NCI-H1048 (cell line): ENCODE measurements at places on chromosomes 12 and 14.

- peak; percentile 46 for DNase-seq
These were observed 111.7 kb downstream of the KITLG start for GRCh38 chr12:88468581-88468980.

DNA sequence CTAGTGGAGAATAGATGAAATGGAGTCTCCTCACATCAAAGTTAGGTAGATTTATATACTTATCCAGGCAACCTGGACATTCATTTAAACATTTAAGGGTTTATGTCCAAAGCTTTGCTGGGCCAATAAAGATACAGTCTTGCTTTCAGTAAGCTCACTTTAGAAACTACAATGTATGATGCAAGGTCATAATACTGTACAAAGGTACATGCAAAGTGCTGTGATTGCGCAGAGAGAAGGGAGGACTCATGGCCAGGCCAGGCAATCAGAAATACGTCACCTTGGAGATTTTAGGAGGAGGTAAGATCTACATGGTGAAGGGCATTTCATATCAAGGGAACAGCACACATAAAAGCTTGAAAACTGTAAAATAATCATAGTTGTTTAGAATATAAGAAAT lies 113.6 kb downstream of the FGD4 start:
- no peak for DNase-seq

DNA sequence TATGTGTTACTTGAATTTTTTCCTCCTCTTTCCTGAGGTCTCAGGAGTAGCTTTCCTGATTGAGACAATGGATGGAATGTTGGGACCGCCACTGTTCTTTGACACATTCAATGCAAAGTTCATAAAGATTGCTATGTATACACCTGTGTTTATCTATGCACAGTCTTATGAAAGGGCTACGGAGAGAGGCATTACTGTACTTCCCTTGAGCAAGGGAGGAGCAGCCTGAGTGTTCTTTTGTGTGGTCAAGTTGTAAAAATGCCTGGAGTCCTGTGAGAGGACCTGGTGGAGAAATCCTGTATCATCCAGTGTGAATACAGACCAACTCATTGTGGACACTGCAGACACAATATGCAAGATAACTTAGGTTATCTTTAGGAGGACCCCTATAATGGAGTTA lies 1.2 kb downstream of the SRGAP1 start:
- no peak for DNase-seq

DNA sequence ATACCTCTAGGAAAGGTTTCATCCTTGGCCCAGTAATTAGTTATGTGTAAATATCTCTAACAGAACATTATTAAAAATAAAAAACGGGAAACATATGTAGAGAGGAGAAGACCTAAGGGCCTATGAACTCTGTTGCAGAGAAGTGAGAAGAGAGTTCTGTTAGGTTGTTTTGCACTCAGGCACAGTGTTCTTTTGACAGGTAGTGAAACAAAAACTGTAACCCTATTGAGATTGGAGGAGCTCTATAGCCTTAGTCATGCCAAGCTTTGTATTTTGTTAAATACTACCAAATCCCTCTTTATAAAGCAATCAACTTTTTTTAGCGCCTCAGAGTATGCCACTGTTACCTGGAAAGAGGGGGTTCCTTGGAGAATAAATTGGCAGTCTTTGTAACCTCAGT lies 77.6 kb downstream of the CNTN1 start:
- no peak for DNase-seq

GRCh38 chr12:67459173-67459572 lies 189.4 kb upstream of the DYRK2 start:
- no peak for DNase-seq

DNA sequence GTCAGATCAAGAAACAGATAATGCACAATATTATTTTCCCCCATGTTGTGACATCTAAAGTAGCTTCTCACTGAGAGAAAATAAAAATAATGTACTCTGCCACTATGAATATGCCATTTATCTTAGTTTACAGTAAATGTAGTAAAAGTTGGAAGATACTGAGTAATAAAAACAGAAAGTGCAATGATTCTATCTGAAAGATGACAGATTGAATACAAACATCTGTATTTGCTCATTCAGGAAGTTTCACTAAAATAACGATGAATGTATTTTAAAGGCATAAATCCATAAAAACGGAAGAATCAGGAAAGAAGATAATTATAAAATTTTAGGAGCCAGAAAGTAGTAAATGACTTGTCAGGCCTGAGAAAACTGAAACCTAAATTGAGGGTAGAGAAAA lies 18.2 kb downstream of the SLC35F4 start:
- DNase-seq = no peak

DNA sequence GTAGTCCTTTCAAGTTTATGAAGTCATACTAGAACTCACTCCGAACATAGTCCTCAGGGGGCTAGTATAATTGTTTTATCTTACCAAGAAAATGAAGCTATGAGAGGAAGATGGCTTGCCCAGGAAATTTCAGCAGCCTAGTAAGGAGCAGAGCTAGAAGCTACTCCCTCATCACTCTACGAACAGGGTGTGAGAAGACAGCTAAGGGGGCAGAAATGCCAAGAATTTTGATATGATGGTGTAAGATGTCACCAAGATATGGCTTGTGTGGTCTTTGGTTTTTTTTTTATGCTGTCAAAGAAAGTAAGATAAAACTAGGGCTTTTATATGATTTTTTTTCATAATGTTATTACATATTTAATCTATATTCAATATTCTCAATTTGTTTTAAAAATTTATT lies 47.6 kb downstream of the PRICKLE1 start:
- no peak for DNase-seq

GRCh38 chr12:2009623-2010022 lies 5.4 kb upstream of the DCP1B start:
- DNase-seq = no peak
